ENCODE measurements at places on chromosomes 3 and 15.
A peak's percentile ranks its signal among the peaks of the same experiment; 100 is the strongest.

- DNase-seq = no peak
These were observed 51.9 kb upstream of the MUC13 start for GRCh38 chr3:124986192-124987143.

DNA sequence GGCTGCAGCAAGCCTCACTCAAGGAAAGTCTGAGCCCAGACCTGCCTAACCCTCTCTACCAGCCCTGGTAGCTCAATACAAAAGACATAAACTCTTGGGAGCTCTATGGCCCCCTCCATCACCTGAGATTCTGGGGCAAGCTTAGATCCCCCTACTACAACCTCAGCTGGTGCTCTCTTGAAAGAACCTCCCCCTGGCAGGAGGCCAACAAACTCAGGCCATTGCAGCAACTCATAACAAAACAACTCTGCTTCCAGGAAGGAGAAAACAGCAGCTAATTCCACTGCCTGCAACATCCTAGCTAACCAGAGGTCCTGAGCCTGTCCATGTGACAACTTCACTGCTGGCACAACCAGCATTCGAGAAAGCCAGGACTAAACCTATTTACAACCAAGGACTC, 169.2 kb downstream of the ROBO1 start:
- DNase-seq = no peak

DNA sequence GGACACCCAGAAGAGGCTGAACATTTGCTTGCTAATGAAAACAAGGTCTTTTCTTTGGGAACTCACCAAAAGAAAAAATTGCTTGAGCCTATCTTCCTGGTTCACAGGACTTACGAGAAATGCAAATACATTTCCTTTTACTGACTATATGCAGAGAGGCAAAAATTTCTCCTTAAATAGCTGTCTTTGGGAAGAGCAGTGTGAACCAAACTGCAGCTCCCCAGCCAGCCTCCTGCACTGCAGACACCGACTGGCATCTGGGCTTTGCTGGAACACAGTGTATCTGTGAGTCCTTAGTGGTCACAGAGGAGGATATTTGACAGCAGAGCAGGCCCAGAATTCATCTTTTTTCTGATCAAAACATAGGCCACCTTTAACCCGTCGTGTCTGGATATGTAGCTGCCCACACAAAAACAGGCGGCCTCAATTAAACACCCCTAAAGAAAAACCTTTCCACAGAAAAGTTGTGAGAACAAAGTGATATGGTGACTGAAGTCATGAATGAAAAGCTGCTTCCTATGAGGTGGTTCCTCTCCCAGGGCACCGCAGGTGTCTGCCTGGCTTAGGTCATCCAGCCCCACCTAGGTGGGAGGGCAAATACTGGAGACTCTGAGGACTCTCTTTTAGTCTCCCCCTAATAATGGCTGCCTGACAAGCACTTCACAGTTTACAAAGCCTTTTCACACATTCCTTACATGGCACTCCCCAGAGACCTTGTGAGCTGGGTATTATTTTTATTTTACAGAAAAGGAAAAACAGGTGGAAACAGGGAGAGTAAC, 46.1 kb upstream of the TMEM158 start:
- DNase-seq = no peak

- no peak for DNase-seq
These were observed 31.7 kb downstream of the RBPMS2 start for GRCh38 chr15:64743691-64744090.

DNA sequence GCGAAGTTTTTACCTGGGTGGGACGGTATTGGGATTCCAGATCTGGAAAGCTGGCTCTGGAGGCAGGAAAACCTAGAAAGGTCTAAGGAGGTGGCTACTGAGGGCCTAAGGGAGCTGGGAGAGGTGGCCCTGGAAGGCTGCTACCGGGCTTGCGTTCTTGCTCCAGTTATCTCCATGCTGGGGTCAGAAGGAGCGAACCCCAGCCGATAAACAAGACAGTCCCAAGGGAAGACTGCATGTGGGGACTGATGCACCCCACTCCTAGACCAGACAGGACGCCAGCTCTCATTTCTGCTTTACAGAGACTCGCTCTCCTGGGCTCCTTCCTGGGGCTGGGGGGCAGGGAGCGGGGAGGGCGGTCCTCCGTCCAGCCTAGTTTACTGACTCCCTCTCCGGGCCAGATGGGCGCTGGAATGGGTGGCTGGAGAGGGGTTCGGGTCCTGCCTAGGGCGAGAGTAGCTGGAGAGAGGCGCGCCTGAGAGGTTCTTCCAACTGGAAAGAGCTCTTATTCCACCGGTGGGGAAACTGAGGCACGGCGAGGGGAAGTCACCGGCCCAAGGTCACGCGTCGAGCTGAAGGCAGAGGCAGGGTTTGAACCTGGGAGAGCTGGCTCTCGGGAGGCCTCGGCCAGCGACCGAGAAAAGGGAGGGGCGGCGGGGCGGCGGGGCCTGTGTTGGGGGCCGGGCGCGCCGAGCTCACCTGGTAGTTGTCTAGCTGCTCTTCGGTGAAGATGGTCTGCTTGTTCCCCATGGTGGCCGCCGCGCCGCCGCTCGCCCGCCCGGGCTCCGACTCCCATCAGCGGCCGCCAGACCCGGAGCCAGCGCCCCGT, 565 bp downstream of the CIB2 start:
- DNase-seq = no peak

- DNase-seq = no peak
These were observed 35.7 kb upstream of the ABHD17C start for GRCh38 chr15:80659375-80659774.

DNA sequence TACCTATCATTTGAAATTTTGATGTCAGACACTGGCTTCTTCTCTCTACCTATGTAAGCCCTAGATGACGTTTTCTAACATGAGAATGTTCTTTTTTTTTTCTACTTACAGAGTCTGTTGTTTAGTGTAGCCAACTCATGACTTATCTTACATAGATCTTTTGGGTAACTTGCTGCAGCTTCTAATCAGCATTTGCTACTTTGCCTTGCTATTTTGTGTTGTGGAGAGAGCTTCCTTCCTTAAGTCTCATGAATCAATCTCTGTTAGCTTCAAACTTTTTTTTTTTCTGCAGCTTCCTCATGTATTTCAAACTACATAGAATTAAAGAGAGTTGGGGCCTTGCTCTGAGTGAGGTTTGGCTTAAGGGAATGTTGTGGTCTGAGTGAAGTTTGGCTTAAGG, 568.7 kb upstream of the BCHE start:
- no peak for DNase-seq

GRCh38 chr3:184368116-184368515, 6.6 kb downstream of the POLR2H start:
- no peak for DNase-seq

- no peak for DNase-seq
These were observed 15.2 kb upstream of the KY start for GRCh38 chr3:134666052-134666451.

DNA sequence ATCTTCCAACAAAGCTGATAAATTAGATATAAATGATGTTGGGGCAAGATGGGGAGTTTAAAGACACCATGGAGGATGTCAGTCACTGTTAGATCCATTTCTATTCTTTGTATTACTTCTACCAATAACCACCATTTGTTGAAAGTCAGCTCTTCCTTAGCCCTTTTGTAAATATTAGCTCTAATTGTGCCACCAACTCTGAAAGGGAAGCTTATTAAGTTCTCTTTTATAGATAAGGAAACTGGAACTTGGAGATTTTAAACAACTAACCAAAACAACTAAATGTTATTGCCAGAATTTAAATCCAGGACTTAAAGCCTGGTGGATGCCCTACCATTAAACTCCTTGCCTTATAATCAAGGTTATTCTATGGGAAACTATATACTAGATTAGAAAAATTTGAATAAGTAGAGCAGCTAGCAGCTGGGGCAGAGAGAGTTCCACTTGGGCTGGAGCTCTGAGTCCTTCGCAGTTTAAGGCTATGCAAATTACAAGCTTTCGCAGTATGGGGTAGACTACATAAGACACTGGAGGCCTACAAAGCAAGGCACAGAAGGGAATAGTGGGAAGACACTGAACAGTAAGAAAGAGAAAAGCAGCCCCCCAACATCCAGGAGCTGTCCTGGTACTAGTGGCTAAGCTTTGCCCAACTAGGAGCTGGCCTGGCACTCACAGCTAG, 52.6 kb downstream of the TM4SF18 start:
- peak; percentile 18 for DNase-seq

- no peak for DNase-seq
These were observed 52.9 kb upstream of the ICE2 start for GRCh38 chr15:60531801-60532200.

DNA sequence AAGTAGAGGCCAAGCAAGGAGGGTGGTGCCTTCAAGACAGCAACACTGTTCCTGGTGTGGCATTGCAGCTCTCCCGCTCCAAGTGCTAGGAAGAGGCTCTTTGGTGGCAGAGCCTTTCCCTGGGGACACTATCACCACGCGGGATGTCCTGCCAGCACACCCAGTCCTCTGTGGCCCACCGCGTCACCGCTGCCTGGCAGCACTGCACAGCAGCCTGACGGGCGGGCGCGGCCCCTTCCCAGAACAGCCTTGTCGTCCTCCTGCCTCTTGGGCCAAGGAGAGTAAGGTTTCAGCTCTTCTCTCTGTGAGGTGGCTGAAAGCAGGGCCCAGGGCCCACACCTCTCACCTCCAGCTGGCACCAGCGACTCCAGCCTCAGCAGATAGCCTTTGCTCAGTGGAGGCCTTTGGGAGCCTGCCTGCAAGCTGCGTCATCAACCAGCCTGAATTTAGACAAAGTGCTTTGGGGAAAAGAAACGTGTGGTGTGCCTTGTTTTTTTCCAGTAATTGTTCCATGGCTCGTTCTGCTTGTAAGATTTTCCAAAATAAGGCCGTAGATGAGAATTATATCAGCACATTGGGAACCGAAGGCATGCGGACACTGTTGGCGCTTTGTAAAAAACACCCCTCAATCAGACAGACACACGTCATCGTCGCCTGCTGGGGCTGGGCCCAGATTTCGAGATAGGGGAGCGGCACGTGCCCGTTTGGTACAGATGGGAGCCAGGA, 65.0 kb downstream of the AAGAB start:
- DNase-seq = no peak

GRCh38 chr15:56460071-56460470, 4.9 kb downstream of the MNS1 start:
- DNase-seq = no peak

GRCh38 chr3:52831500-52832301, 1.2 kb upstream of the ITIH4 start:
- DNase-seq = no peak

GRCh38 chr3:2082871-2083480, 15.7 kb upstream of the CNTN4 start:
- DNase-seq = no peak

- no peak for DNase-seq
These were observed 144.0 kb downstream of the GREM1 start for GRCh38 chr15:32861761-32862160.

- DNase-seq = no peak
These were observed 76.9 kb downstream of the TRIM69 start for GRCh38 chr15:44813231-44813630.

GRCh38 chr15:85540085-85540797, 159.8 kb downstream of the AKAP13 start:
- no peak for DNase-seq

GRCh38 chr3:53551324-53551723, 56.9 kb downstream of the CACNA1D start:
- no peak for DNase-seq

DNA sequence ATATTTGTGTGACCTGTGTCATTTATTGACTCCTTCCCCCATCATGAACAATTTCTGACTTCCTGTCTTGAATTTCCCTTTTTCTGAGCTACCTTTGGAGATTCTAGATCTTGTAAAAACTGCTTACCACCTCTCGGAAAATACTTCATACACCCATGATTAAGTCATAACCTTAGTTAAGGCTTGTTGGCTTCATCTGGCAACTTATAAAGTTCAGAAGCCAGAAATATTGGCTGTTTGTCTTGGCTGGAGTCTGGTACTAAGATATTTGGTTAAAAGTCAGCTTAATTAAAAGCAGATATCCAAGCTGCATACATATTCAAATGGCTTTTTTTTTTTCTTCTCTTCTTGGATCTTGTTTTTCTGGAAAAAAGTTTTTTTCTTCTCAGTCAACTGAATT, 37.3 kb upstream of the B3GALNT1 start:
- no peak for DNase-seq

- DNase-seq = no peak
These were observed 61.8 kb downstream of the HACD2 start for GRCh38 chr3:123523023-123523412.

GRCh38 chr15:51625236-51625635, 2.7 kb upstream of the DMXL2 start:
- DNase-seq = no peak

DNA sequence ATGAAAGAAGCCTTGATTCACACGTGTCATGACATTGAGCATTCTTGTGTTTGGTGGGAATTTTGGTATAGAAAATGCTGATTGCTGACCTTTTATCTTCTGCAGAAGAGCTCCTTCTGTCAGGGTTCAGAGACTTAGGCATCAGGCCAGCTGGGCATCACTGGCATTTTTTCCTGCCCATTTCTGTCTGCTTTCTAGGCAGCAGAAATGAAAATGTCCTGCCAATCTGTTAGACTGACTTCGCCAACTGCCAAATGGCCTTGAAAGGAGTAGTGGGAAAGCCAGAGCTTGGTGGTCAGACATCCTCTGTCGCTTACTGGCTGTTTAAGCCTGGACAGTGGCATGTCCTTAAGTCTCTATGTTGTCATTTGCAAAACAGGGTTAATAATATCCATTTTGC, 57.4 kb downstream of the EEFSEC start:
- DNase-seq = no peak

DNA sequence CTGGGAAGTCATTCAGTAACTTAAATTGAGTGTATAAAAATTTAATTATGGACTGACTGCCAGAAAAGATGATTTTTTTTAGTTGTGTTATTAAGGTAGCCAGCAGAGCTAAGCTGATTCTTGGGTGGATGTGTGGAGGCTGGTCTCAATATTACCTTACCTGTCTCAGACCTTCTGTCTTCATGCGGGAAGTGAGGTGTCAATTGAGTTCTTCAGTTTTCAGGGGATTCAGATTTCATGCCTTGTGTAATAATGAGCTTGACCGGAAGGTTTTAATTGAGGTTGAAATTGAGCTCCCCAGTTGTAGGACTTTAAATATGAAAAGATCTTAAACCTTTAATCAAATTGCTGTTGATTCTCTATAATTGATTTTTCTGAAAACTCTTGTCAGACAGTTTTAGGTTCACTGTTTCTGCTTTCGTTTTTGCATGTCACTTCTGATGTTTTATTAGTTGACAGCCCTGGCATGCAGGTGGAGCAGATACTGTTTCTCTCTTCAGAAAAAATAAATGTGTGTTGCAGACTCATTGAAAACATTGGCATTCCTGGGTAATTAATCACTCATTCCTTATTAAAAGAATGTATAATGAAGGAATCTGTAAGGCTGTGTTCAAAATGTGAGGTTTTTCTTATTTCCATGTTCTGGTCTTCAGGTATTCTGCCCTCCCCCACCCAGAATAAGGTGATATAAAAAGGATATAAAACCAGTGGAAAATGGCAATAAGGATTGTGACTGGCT, 54.5 kb downstream of the PSMD6 start:
- DNase-seq = no peak

- DNase-seq = no peak
These were observed 73.5 kb downstream of the EPHB3 start for GRCh38 chr3:184635126-184635525.

DNA sequence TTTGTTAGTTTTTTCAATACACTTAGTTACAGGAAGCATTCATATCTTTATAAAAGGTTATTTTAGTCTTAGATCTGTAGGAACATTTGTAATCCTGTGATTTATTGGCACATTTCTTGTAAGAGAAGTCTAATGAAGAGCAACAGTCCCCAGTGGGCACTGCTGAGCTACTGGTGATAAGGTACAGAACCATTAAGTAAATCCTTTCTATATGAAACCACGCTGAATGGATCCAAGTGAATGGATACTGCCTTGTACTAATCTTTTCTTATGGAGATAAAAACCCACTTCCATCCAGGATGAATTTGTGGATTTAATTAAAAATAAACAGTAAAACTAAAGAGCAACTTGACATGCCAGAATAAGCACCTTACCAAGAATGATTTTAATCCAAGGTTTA, 64.0 kb downstream of the SHQ1 start:
- DNase-seq = no peak
